ENCODE measurements at places on chromosomes 7 and 10.

GRCh38 chr10:105681051-105681450 lies 1040.0 kb downstream of the SORCS3 start:
- DNase-seq, result no peak

DNA sequence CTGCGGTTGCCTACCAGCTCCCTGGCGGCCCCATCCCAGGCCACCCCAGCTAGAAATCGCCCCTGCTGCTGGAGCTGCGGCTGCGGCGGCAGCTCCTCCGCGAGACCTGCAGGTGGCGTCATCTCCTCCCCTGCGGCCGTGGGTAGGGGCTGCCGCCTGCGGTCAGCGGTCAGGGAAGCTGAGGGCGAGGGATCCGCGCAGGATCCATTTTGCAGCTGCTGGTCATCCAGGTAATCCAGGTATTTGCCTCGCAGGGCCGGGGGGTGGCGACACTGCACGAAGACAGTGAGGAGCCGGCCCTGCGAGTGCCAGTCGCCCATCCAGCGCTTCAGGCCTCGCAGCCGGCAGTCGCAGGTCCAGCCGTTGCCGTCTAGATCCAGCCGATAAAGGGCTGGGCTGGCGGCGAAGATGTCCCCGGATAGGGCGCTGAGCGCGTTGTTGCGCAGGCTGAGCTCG lies 1.5 kb downstream of the TRIL start:
- DNase-seq, result no peak

GRCh38 chr10:6208799-6209235 lies 6.1 kb downstream of the PFKFB3 start:
- DNase-seq, result no peak

DNA sequence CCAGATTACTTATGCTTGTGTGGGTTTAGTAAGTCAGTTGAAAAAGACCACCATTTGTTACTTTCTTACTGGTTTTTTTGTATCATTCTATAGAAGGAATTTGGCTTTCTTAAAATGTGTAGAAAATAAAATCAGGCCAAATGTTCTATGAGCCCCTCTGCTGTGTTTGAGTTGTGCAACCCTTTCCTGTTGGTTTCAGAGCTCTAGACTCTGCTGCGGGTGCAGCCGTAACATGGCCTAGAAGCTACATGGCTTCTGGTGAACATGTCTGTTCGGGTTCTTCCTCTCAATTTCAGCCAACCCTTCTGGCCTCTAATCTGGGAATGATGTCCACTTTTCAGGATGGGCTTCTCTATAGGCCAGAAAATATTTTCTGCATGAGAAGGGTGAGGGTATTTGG lies 56.6 kb upstream of the RAB18 start:
- no peak for DNase-seq

DNA sequence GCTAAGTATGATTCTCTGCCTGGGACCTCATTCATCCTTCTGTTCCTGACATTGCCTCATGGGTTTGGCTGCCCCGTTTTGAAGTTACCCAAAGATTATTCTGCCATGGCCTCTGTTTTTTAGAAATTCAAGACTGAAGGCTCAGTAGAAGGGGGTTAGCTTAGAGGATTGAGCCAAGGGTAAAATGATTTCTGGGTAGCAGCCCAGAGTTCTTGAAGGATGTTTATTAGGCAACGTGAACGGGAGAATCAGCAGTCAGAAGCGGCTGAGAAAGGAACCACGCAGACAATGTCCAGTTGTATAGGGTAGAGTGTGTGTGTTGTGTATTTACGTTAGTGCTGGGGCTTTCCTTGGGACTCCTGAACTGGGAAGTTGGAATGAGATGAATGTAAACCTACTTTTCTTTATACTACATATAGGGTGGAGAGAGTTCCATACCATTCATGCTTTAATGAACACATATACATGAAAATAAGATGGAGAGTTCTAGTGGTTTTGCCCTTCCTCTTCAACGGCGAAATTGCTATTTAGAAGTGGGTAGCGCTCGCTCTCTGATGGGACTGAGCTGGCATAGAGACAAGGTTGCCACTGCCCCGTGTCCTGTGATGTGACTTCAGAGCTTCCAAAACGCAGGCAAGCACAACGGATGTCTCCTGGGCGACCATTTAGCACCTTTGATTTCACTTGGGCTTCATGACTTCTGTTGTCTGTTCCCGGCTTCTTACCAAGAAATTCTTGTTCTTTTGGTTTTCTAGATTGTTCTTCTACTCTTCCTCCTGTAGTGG lies 35.0 kb upstream of the IL15RA start:
- DNase-seq, result no peak

DNA sequence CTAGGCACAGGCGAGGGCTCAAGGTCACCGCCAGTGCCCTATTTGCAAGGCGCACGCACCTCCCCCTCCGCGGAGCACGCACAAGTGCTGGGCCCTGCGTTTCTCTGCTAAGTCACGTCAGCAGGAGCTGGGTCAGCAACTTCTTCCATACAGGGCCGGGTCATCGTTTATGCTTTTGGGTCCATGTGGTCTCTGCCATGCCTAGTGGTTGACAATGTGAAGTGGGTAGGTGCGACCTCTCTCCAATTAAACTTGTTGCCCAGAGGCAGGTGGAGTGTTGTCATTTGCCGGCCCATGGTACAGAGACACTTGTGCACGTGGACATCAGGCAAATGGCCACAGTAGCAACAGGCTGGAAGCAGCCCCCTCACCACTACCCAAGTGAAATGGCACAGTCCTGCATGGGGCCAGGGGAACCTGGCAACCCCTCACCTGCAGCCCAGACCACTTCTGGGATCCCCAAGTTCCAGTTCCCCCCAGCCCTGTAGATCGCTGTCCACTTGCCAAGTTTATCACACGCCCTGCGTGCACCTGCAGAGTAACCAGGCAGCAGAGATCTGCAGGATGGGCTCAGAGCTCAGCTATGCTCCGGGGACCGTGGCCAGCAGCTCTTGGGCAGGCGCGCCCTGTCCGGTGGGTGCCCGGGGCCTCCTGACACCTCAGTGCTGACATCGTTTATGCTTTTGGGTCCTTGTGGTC lies 86.1 kb upstream of the PPP2R2D start:
- no peak for DNase-seq

DNA sequence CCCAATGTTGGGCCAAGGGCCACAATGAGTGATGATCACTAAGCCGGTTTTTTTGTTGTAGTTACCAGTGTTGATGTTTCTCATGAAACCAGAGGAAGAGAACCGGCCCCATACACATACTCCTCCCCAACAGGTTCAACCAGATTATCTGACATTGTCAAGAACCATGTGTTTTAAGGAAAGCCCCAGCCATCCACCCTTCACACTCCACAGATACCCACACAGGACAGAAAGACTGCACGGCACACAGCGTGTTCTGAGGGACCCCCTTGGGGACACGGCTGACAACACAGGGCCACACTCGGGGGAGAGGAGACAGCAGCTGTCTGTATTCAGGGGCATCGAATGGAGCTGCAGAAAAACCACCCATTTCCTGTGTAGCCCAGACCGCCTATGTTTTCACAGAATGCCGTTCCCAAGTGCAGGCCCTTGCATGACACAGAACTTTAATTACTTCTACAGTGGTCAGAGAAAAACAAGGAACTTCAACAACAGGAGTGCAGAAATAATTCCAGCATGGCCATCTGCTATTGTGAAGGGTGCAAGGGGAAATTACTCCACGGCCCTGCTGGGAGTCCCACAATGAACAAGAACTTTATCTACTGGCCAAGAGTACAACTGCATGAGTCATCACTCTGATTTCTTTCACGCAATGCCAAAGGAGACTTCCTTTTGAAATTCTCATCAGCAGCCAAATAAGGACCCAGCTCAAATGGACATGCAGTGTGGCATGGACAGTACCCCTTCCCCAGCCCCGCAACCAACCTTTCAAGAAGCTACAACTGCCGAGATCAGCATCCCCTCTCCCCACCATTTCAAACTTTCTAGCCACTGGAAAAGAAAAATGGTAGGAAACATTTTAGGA lies 2.3 kb downstream of the KLF6 start:
- peak; percentile 55 for DNase-seq

- no peak for DNase-seq
Observed at GRCh38 chr7:47282790-47283496, 299.0 kb downstream of the TNS3 start.

DNA sequence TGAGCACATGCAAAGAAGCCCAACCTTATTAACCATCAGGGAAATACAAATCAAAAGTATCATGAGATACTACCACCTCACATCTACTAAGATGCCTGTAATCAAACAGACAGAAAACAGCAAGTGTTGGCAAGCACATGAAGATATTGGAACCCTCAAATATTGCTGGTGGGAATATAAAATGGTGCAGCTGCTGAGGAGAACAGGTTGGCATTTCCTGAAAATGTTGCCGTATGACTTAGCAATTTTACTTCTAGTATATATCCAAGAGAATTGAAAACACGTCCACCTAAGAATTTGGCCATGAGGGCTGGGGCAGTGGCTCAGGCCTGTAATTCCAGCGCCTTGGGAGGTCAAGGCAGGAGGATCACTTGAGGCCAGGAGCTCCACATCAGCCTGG lies 39.4 kb upstream of the TNRC18 start:
- DNase-seq, result no peak

GRCh38 chr10:74821501-74821900 lies 4.9 kb upstream of the KAT6B start:
- no peak for DNase-seq

Measured in T-helper 17 cell (primary cell).